Left lung (tissue), 14 donors: ENCODE measurements at places on chromosomes 11 and 22. TPM values are rescaled to one million over a fixed set of nuclear protein-coding genes. Genes with fewer than 3 reads are reported as not detected.

ISX gene
- 0.22 TPM for polyA plus RNA-seq

DNA sequence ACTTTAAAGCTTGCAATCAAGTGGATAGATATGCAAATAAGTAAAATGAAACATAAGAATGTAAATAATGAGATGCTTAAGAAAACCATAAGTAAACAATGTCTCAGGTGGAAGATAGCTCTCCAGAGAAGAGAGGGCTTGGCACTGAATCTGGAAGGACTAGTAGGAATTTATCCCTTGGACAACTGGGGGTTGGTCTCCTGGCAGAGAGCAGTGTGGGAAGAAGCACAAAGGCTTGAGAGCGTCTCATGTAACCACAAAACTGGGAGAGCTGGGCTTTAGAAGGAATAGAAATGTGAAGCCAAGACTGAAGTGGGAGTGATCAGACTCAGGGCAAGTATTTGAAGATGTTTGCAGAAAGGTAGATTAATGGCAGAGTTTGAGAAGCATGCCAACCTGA, 31.3 kb downstream of the CARD18 start:
- H3K36me3 ChIP-seq, result no peaks in the 10 kb centered on the region
- H3K27ac ChIP-seq, result no peak overlapping the region

C11orf98 gene
- 48.6 TPM for polyA plus RNA-seq

NLRP14 gene
- polyA plus RNA-seq, result 0.20 TPM

RAC2 gene
- polyA plus RNA-seq, result 6.7 TPM

- no peaks in the 10 kb centered on the region for H3K4me1 ChIP-seq
- H3K4me3 ChIP-seq, result no peak overlapping the region
- DNase-seq, result no peak
- H3K36me3 ChIP-seq, result no peaks in the 10 kb centered on the region
Measured at GRCh38 chr11:104858882-104859775, 39.1 kb downstream of the CASP12 start.
